NCI-H1417 treated with DMSO at 0.1 percent for 48 hours (cell line): ENCODE measurements at places on chromosomes 4 and X.

DNA sequence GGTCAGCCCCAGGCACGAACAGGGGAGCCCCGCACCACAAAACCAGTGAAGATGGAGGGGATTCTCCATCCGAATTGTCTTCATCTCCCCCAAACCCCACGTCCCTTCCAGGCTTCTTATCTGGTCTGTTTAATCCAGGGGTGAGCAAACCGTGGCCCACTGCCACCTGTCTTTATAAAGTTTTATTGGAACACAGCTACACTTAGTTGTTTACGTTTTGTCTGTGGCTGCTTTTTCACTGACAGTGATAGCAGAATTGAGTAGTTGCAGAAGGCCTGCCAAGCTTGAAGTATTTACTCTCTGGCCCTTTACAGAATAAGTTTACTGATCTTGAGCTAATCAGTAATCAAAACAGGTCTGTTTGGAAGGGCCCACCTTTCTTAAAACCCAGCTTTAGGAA, 324.0 kb downstream of the ARHGAP10 start:
- DNase-seq, result no peak

- no peak for DNase-seq
Observed at GRCh38 chrX:40761762-40762161, 26.4 kb upstream of the MED14 start.

DNA sequence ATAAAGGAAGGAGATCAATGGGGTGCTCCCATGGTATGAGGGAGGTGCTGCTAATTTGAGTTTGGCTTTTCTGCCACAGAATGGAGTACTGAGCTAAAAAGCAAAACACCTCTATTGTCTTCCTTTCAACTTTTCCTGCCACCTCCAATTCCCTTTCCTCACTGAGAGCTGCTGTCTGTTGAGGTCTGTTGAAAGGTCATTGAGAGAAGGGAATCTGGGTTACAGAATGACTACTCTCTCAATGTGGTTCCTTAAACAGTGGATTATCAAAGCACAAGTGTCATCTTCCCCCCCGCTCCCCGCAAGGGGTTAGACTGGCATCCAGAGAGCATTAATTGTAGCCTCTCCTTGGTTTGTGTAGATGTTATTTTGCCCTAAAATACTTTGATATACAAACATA, 10.7 kb downstream of the USP9X start:
- no peak for DNase-seq

DNA sequence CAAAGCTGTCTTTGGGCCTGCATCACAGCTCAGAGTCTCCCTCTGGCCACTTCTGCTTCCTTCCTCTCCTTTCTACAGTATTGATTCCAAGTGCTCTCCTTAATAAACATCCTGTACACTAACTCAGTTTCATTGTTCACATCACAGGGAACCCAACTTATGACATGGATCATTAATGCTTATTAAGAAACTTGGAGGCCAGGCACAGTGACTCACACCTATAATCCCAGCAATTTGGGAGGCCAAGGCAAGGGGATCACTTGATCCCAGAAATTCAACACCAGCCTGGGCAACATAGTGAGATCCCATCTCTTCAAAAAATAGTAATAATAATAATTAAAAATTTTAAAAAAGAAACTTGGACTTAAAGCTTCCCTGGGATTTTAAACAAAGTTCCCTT, 89.2 kb upstream of the EFHC2 start:
- DNase-seq, result no peak

DNA sequence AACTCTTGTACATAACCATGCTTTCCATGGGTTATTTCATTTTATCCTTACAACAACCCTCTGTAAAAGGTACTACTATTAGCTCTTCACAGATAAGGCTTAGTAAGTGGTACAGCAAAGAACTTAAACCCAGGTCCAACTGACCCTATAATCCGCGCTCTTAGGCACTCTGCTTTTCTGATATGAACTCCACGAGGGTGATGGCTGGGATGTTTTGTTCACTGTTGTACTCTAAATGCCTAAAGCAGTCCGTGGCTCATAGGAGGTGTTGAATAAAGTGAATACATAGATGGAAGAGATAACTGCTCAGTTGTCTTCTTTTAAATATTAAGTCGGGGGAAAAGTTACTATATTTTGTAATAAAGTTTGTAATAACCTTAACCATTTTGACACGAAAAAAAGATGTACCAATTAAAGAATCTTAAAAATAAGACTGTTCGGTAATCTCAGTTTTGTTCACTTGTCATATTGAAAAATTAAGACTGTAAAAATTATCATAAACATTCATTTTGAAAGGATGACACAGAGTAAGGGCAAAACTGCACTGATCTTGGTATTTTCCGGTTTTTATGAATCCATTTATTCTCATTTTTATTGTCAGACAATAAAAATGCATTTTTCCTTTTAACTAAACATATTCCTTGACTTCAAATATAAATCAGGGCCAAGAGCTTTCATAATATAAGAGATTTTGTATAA, 166.5 kb downstream of the FBXW7 start:
- no peak for DNase-seq

- no peak for DNase-seq
Observed at GRCh38 chrX:111634823-111635729, 45.9 kb upstream of the ALG13 start.

DNA sequence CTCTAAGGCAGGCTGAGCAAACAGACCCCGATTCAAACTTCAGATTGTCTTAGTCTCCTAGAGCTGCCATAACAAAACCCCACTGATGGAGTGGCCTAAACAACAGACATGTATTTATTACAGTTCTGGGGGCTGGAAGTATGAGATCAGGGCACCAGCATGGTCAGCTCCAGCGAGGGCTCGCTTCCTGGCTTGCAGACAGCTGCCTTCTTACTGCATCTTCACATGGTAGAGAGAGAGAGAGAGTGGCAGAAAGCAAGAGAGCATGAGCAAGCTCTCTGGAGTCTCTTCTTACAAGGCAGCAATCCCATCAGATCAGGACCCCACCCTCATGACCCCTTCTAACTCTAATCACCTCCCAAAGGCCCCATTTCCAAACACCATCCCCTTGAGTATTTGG, 22.3 kb upstream of the SORCS2 start:
- no peak for DNase-seq

GRCh38 chrX:23857363-23857762, 50.4 kb downstream of the APOO start:
- no peak for DNase-seq

- DNase-seq, result no peak
Observed at GRCh38 chr4:38323141-38323641, 340.8 kb upstream of the KLF3 start.
